ENCODE measurements at places on chromosomes 11 and 22. TPM values are rescaled to one million over a fixed set of nuclear protein-coding genes. Genes with fewer than 3 reads are reported as not detected.
A peak's percentile ranks its signal among the peaks of the same experiment; 100 is the strongest.

DNA sequence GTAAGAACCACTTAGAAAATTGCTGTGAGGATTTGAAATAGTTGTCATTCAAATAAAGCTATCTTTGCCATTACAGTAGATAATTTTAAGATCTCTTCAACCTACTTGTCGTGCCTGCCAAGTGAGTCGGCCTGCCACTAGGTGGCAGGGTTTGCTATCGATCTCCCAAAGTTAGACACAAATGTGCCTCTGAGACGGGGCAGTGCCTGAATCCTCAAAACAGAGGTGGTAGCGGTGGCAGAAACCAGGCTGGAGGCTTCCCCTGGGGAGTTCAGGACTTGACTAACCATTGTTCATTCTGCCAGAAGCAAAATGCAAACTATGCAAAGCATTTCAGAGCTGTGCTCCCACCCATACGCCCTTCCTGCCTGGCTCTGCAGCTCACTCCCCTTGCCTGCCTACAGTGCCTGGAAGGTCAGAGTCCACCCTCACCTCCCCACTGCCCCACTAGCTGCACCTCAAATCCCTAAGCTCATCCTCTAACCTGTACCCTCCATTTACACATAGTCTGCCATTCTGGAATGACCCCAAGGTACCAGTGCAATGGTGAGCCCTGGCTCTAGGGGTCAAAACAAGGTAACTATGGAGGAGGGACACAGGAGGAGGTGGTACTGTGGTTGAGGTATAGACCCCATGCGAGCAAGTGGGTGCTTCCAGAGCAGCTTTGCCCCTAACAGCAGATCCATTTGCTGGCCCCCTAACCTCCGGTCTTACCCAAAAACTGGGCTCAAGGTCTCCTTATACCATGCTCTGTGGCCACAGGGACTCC is 82.1 kb downstream of the C11orf58 start:
- DNase-seq, result peak; percentile 68

DNA sequence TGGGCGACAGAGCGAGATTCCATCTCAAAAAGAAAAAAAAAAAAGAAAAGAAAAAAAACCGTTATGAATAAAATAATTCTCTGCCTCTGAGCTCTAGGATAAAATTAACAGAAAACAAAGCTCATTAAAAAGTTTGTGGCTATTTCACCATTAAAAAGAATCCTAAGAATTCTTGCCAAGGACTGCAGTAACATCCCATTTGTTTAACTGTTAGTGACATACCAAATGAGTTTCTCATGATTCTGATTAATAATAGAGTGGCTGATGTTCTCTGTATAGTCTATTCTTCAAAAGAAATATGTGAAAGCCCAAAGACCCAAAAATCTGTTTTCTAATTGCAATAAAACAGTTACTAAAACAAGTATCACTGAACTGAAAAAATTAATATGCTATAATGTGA is 19.7 kb downstream of the CLNS1A start:
- no peak for DNase-seq

GRCh38 chr11:103888541-103888951 is 147.9 kb upstream of the DDI1 start:
- DNase-seq, result no peak

DNA sequence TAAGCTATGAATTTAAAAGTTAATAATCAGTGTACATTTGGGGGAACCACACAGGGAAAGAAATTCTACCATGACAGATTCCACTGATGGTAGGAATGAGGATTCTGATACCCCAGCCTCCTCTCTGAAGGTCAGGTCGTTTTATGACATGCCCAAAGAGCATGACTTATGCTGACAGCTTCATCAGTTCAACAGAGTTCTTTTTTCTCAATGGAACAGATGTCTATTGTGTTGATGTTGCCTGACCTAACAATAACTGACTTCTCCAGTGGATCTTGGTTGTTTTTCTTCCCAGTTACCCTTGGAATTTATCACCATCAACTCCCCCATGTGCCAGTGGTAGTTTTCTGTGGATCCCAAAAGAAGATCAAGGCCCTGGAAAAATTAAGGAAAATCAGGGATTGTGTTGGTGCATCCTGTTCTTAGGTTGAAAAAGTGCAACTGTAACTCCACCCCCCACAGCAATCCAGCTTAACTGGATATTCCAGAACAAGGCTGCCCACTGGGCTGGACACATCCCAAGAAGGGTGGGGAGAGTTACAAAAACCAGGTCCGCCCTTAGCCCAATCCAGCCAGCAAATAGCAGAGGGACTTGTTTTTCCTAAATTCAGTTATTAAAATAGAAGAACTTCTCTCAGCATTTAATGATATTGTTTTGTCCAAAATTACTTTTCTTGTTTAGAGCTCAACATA is 31.5 kb upstream of the CAT start:
- no peak for DNase-seq

The HBG2 gene
- not detected for total RNA-seq

Data from left colon (tissue), 2 donors.